ENCODE measurements at places on chromosomes 7 and 10.
A peak's percentile ranks its signal among the peaks of the same experiment; 100 is the strongest.

DNA sequence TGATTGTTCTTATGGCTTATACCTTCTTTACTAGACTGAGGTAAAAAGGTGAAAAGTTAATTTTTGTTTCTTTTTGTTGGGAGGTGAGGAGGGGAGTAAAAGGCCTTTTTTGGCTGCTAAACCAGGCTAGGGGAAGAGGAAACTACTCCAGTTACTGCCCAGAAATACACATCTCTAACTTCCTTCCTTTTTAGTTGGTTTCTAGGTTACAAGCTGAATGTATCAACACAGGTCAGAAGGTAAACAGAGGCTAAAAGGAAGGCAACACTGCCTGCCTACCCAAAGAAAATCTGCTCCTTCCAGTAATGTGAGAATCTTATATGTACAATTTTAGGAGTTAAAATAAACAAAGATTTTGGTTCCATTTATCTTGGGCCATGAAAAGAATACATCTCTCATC is 140.4 kb downstream of the NRBF2 start:
- DNase-seq = peak; percentile 60

DNA sequence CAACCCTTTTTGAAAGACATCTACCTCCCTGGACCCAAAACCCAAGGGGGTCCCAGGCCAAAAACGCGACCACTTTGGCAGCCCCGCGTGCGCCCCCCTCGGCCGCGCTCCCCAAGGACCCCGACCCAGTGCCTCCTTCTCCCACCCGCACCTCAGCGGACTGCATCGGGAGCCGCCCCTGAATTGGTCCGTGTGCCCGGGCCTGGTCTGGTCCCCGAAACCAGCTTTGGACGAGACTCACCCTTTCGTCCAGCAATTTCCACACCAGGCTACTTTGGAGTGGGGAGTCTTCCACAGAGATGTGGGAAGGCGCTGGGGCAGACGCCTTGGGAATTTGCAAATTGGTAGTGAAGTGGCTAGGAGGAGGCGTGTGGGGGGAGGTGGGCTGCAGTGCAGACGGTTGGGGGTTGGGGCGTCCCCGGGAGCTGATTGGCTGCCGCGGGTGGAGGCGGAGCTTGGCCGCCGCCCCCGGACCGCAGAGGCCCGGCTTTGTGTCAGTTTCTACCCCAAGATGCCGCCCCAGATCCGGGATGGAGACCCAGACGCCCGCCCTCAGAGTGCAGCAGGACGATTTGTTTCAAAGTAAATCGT is 16.9 kb downstream of the TCAF1 start:
- DNase-seq = peak; percentile 27

- DNase-seq = no peak
Measured at GRCh38 chr7:8605221-8605620, 171.8 kb downstream of the NXPH1 start.

GRCh38 chr7:117759950-117760640 is 113.1 kb downstream of the CTTNBP2 start:
- no peak for DNase-seq

DNA sequence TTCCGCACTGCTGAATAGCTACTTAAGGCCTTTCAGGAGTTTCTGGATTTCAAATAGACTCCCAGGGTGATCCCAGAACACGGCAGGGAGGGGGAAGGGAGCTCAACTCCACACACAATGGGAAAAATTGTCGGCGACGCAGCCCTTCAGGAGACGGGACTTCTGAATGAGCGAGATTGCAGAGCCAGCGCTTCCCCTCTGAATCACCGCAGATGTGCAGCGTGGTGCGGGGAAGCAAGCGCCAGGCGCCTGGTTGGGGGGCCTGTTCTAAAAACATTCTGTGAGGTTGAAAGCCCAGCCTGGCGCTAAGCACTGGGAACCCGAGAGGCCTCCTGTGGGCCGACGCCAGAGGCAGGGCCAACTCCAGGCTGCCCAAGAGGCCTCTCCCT is 163.3 kb downstream of the MAD1L1 start:
- DNase-seq = no peak

- DNase-seq = no peak
Measured at GRCh38 chr7:139958599-139959284, 104.0 kb downstream of the PARP12 start.

GRCh38 chr7:7438851-7439250 is 96.8 kb downstream of the COL28A1 start:
- peak; percentile 95 for DNase-seq

DNA sequence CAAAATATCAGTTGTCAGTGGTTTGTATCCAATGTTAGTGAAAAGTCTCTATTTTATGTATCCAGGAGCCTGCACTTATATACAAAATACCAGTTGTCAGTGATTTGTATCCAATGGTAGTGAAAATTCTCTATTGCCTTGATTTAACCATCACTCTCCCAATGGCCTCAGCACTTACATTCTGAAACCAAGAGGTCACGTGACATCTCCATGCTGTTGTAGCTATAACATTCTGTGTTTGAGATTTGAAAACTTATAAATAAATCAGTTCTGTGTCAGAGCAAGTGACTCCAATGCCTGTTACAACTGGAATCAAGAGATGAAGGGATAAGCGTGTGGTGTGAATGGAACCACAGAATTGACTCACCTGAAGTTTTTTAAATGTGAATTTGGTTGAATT is 30.6 kb upstream of the GATA3 start:
- DNase-seq = no peak

- peak; percentile 51 for DNase-seq
Measured at GRCh38 chr7:105279688-105280007, 109.1 kb downstream of the SRPK2 start.
